ENCODE measurements at places on chromosomes 16 and 17.

GRCh38 chr17:33475594-33475993, 182.5 kb upstream of the ASIC2 start:
- DNase-seq, result no peak

DNA sequence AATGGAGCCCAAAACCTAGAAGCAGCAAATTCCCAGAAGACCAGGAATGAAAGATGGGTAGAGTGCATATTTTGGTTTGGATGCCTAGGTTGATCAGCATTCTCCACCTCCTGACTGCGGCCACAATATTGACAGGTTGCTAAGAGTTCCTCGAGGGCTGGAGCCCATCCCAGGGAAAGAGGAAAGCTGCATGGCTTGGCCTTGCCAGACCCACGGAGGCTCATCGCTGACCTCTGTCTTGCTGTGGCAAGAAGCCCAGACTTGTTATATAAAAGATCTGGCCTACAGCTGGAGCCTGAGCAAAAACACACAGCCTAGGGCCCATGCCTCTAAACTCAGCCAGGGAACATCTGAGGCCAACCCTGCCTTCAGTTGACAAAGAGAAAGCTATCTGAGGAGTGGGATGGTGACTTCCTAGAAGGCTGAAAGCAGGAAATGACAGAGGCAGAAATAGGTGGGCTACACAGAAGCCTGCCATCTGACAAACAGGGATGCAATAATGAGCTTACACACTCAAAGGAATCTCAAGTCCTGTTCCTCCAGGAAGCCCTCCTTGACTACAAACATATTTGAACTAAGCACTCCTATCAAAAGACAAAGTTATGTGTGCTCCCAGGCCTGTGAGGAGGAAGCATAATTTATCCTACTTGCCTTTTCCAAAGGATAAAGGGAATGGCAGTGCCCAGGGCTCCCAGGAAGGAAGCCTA, 22.5 kb upstream of the SLC35B1 start:
- DNase-seq, result peak; percentile 62

GRCh38 chr17:45127548-45128300, 4.6 kb downstream of the PLCD3 start:
- DNase-seq, result no peak

DNA sequence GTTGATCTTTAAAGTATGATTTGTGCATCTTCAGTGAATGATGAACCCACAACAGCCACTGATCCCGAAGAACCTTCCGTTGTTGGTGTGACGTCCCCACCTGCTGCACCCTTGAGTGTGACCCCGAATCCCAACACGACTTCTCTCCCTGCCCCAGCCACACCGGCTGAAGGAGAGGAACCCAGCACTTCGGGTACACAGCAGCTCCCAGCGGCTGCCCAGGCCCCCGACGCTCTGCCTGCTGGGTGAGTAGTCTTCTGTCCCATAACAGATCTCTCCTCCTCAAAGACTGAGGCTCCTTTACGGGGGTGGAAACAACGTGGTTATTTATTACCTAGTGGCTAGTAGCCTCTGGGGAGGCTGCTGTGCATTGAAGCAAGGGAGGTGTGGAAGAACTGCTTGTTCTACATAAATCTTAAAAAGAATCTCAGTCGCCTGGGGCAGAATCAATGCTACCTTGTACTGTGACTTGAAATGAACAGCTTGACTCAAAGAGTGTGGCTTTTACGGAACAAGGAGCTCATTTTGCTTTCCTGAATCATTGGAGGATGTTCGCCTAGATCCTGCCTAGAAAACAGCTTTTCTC, 63.0 kb upstream of the CLEC18A start:
- no peak for DNase-seq

DNA sequence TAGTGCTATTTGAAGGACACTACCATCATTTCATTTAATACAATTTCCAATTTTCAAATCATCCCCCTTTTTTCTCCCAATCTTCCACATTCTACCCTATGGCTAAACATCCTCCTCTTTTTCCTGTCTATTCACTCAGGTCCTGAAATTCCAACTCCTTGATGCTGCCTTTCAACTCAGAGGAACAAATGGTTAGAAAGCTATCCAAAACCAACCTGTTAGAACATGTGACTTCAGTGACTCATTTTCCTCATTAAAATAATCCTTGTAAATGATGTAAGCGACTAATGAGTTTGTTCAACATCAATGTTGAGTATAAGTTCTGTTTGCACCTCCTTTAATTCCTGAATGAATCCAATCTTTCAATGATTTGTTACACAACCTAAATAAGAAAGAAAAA, 5.5 kb downstream of the PSMD12 start:
- DNase-seq, result no peak

GRCh38 chr17:79132271-79133064, 57.8 kb downstream of the ENGASE start:
- no peak for DNase-seq

- DNase-seq, result no peak
Observed at GRCh38 chr17:15086776-15087295, 178.3 kb downstream of the PMP22 start.

DNA sequence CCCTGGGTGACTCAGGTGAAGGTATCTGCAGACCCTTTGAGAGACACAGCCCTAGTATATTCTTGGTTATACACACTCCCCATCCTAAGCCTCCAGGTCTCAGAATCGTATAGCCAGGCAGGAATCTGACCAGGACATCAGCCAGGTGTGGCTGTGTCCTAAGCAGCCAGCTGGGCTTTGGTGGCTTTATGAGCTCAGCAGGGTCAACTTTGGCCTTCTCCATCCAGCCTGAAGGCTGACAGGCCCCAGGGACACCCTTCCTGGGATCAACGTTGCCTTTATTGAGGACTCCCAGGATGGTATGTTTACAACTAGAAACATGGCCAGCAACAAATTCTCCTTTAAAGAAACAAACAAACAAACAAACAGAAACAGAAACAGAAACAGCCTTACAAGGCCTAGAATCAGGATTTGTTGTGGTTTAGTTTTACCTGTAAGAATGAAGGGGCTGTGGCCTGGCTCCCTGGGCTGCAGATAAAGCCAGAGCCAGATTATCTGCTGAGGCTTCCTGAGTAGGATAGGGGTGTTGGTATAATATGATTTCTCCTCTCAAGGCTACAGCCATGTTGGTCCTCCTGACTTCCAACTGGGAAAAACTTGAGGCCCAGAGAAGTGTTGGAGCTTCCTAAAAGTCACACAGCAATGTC, 8.5 kb downstream of the KIF19 start:
- no peak for DNase-seq

- no peak for DNase-seq
Observed at GRCh38 chr17:28331891-28332420, 3.3 kb downstream of the IFT20 start.

DNA sequence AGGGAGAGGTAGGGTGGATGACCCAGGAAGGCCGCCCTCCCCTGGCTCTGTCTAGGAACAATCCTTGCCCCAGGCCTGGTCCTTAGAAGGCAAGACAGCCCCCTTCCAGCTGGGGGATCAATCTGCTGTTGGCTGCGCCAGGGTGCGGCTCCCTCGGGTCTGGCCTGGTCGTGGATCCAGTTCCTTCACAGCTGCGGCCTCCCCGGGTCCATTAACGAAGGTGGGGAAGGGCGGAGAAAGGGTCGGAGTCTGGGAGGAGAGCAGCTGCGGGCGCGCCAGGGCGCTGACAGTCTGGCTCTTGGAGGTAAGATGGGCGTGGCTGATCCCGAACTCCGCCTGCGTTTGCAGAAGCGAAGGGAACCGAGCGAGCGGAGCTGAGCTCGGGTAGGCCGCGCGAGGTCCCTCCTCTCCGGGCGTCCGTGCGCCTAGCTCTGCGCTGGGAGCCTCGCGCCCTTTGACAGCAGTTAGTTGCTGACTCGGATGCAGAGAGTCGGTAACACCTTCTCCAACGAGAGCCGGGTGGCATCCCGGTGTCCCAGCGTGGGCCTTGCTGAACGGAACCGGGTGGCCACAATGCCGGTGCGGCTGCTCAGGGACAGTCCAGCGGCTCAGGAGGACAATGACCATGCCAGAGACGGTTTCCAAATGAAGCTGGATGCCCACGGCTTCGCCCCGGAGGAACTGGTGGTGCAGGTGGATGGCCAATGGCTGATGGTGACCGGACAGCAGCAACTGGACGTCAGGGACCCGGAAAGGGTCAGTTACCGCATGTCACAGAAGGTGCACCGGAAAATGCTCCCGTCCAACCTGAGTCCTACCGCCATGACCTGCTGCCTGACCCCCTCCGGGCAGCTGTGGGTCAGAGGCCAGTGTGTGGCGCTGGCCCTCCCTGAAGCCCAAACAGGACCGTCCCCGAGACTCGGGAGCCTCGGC, at the start of gene HSPB9:
TSS of gene HSPB9 (plus strand) at position 434 of the 933 bp plus-strand sequence. CDS start at position 481, 47 bp downstream.
- DNase-seq, result no peak

- DNase-seq, result no peak
Observed at GRCh38 chr16:3358871-3359270, 3.2 kb downstream of the OR2C1 start.

DNA sequence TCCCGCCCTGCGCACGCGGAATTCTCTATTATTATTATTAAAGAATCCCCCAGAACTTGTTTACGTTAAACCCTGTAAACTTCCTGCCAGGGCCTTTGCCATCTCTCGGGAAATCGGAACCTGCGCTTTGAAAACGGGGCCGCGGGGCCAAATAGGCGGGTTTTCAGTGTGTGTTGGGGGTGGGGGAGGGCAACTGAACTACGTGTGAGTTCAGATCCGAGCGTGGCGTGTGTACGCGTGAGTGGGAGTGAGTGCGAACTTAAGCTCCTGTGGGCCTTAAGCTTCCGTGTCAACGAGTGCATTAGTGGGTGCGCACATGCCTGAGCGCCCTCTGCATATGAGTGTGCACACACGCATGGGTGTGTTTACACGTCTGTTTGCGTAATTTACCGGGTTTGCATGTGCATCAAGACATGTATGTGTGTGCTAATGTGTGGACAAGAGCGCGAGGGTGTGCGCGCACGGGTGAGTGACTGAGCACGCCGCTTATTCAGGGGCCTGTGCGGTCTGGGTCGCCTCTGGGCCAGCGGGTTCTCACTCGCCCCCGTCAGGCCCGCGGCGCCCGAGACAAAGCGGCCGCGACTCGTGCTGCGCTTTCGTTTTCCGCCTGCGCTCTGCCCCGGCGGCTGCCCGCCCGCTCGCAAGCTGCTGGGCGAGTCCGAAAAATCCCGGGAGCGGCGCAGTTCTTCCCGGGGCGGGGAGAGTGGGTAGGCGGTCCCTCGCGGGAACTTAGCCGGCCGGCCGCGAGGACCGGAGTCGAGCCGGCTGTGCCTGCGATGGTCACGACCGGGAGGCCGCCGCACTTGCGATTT, 1.2 kb upstream of the FOXF1 start:
- no peak for DNase-seq

GRCh38 chr17:30429155-30429554, 48.1 kb upstream of the GOSR1 start:
- DNase-seq, result no peak

DNA sequence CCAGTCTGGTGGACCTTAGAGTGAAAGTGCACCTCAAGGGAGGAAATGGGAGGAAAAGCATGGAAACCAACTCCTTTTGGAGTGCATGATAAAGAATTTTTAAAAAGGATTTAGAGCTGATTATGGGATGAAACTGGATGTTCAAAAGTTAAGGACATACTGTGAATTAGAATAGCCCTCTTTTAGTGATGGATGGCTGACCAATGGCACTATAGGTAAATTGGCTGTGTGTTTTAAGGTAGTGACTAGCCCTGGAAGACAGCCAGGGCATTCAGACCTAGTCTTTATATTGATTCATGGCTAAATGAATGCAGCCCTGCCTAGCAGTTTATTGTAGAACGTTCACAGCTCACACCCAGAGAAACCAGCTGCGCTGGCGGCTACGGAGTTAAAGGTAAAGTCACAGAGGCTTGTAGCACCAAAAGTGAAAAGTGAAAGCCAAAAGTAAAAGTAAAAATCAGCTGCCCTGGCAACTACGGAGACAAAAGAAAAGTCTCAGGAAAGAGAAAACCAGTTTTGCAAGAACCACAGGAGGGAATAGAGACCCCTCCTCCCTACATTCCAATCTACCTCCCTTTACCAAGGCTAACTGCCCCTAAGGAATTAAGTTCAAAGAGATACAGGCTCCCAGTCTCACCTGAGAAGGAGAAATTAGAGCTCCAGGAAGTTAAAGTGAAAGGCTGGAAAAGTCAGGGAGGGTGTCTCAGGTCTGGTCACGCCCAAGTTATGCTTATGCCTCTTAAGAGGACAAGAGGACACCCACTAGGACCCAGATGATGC, 21.8 kb downstream of the ACSM1 start:
- no peak for DNase-seq

DNA sequence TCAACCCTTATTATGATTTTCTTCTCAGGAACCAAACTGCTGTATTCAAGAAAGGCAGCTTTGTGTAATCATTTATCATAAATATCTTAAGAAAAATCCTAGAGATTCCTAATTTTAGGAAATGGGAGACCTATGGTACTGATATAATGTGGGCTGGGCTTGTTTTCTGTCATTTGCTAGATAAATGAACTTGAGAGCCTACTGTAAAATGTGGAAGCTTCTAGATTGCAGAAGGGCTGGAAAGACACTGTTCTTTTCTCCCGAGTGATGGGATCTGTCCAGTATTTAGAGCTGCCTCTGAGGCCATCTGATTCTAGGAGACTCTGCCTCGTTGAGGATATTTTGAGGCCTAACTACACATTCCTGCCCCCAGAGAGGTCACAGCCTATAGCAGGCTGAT, 19.9 kb upstream of the STH start:
- DNase-seq, result no peak

DNA sequence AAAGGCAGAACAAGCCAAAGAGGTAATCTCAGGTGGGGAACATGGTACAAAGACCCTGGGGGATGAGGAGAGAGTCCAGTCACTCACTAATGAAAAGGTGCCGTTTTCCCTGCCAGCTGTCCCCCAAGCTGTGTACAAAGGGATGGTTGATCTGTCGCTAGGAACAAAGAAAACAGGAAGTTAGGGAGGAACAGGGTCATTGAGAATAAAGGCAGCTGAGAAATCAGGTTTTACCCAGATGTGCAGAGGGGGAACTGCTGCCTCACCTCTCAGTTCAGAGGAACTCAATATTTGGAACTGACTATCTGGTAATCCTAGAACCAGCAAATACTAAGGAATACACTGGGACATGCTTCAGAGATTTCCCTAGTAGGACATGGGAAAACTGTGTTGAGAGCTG, 1.5 kb downstream of the RSKR start:
- DNase-seq, result no peak

- no peak for DNase-seq
Observed at GRCh38 chr17:56313201-56313600, 159.9 kb downstream of the ANKFN1 start.

GRCh38 chr16:66489818-66490217, 60.1 kb downstream of the TK2 start:
- no peak for DNase-seq

GRCh38 chr16:50740736-50741135, 1.1 kb upstream of the CYLD start:
- DNase-seq, result no peak

GRCh38 chr16:65101009-65101408, 20.9 kb downstream of the CDH11 start:
- no peak for DNase-seq
